Activated T-helper 2 cell treated with anti-CD3 and anti-CD28 coated beads, Interferon-gamma antibody, Interleukin-2, Interleukin-4, amounts not matched to agents 10 μg/mL and 5 μg/mL and 100 μg/mL, durations not matched to agents 14 hours and 24 hours and 36 hours (primary cell): ENCODE measurements at places on chromosomes 12 and 14.
A peak's percentile ranks its signal among the peaks of the same experiment; 100 is the strongest.

DNA sequence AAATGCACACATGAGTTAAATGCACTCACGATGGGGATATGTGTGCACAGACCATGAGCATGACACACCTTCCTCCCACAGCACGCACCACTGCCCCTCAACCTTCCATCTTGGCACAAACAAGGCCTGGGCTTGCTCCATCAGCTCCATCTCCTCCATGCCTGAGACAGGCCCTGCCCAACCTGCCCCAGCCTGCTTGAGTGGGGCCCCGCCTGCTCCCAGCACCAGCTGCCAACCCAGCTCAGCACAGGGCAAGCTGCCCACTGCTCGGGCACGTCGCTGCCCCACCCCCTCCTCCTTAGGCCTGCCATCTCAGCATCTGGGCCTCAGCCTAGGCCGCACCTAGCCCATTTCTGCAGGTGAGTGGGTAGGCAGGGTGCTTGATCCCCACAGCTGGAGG lies 27.6 kb upstream of the KRT78 start:
- peaks cover 18% of the 10 kb centered on the region for H3K4me1 ChIP-seq
- no peaks in the 10 kb centered on the region for H3K36me3 ChIP-seq
- no peak for DNase-seq
- H3K27ac ChIP-seq = no peak overlapping the region
- peaks cover 13% of the 10 kb centered on the region for H3K27me3 ChIP-seq
- H3K4me3 ChIP-seq = no peak overlapping the region

DNA sequence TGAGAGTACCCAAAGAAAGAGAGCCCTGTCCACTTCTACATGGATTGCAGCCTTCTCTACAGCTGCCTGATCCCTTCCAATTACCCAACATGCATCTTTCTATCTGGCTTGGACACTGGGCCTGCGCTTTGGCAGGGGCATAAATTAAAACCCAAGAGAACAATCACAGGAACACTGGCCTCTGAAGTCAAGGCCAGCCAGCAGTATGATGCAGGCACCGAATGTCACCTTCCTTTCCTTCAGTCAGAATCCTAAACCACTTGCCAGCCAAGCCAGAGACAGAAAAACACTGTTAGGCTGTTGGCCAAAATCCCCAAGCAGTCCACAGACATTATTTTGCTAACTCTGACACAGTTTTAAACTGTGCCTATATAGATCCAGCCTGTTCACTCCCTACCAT lies 113.7 kb downstream of the DUSP6 start:
- DNase-seq = no peak
- no peaks in the 10 kb centered on the region for H3K27me3 ChIP-seq
- H3K27ac ChIP-seq = peak overlapping the region; percentile 47
- H3K4me3 ChIP-seq = no peak overlapping the region
- peaks cover 53% of the 10 kb centered on the region for H3K36me3 ChIP-seq
- peaks cover 80% of the 10 kb centered on the region for H3K4me1 ChIP-seq

- no peak overlapping the region for H3K27ac ChIP-seq
- no peaks in the 10 kb centered on the region for H3K4me1 ChIP-seq
- no peaks in the 10 kb centered on the region for H3K27me3 ChIP-seq
These were observed 78.1 kb upstream of the GALNT9 start for GRCh38 chr12:132407451-132407961.

GRCh38 chr14:65565948-65566347 lies 153.4 kb downstream of the FUT8 start:
- no peaks in the 10 kb centered on the region for H3K27me3 ChIP-seq
- H3K4me1 ChIP-seq = peaks cover 32% of the 10 kb centered on the region
- DNase-seq = no peak
- H3K4me3 ChIP-seq = no peak overlapping the region

DNA sequence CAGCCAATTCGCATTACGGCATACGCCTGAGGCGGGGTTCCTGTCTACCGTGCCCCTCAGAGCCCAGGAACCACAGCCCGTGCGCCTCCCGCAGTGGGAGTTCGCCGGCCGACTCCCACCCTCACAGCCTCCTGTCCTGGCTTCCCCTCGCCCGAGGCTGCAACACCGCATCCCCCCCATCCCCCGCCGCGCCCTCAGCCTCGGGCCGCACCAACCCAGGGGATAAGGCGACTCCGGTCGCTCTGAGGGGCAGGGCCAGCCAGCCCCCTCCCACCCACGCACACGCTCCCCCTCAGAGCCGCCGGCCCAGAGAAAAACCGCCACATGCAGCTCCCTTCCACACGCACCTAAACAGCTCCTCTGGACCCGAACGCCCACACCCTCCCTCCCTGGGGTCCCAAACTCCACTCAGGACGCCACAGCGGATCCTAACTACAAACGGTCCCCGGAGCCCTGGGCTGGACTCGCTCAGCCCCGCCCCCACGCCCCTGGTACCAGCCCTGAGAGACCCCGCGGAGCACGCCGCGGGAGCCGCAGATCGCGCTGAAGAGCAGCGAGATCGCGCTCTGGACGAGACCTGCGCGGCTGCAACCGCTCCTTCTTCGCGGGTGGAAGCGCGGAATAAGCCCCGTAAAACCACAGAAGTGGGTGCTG lies at the start of gene C14orf39:
Gene C14orf39, minus strand, starts transcription at position 466 of the 654 bp plus-strand sequence. CDS start 985 bp downstream, outside the sequence.
- no peak within 1 kb of the TSS for H3K27ac ChIP-seq
- no peak within 1 kb of the TSS for H3K4me3 ChIP-seq
- peaks cover 21% of the 10 kb centered on the region for H3K27me3 ChIP-seq
- peaks cover 2% of the 10 kb centered on the region for H3K4me1 ChIP-seq
- no peak for DNase-seq

DNA sequence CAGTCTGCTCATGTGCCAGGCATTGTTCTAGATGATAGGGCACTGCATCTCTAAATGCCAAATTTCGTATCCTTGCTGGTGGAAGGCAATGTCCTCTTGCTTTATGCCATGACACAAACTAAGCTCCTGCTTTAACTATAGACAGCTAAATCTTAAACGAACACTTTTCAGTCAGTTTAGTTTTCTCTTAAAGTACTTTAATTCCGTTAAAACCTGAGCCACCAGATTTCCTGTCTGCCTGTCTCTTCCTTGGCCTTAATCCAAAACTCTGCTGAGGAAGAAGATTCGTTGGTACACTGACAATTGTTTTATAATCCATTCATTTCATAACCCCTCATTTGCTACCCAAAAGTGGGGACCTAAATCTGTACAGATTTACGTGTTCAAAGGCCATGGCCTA lies 194.4 kb upstream of the BCL2L14 start:
- H3K4me3 ChIP-seq = no peak overlapping the region
- H3K27me3 ChIP-seq = no peaks in the 10 kb centered on the region
- peaks cover 36% of the 10 kb centered on the region for H3K4me1 ChIP-seq
- no peak overlapping the region for H3K27ac ChIP-seq
- no peak for DNase-seq
- H3K36me3 ChIP-seq = peaks cover 71% of the 10 kb centered on the region

DNA sequence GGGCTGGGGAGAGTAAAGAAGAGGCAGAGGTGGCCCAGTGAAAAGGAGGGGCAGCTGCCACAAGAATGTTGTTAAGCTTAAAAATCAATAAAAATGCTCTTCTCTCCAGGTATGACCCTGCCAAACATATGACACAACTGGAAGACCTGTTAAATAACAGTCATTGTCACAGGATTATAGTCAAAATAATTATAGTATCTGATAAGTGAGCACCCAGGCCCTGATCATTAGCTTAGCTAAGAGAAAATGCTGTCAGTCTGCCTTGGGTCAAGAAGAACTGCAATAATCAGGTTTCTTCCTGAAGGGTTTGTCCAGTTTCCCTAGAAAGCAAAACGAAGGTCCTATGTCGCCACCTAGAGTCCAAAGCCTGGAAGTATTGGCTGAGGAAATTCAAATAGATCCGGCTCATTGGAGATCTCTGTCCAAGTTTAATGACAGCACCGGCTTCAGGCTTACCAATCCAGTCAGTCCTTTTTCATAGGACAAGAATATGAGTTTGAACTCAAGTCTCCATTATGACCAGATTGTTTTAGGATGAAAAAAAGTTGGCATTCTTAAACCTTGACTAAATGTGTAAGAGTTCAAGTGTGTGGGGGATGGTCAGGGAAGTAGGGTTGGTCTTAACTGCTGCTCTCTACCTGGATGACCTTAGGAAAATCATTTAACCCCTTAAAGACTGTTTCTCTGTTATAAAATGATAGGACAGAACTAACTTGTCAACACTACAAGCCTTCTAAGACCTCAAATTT lies 22.5 kb upstream of the NKX2-8 start:
- no peak overlapping the region for H3K27ac ChIP-seq
- no peak overlapping the region for H3K4me3 ChIP-seq

DNA sequence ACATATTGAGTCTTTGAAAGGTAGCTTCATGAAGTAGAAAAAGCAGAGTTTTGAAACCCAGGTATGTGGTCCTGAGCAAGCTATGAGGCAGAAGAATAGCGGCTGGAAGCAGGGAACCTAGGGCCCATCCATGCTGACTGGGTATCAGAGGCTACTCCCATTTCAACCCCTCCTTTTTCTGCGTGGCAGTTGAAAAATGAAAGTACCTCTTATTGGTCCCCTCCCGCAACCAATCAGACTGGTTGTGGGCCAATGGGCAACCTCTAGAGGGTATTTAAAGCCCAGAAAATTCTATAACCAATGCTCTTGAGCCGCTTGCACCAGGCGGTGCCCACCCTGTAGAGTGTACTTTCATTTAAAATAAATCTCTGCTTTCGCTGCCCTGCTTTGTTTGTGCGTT lies 1.6 kb upstream of the SNRPF start:
- no peak overlapping the region for H3K27ac ChIP-seq
- no peak overlapping the region for H3K4me3 ChIP-seq
- DNase-seq = no peak
- peaks cover 22% of the 10 kb centered on the region for H3K4me1 ChIP-seq

DNA sequence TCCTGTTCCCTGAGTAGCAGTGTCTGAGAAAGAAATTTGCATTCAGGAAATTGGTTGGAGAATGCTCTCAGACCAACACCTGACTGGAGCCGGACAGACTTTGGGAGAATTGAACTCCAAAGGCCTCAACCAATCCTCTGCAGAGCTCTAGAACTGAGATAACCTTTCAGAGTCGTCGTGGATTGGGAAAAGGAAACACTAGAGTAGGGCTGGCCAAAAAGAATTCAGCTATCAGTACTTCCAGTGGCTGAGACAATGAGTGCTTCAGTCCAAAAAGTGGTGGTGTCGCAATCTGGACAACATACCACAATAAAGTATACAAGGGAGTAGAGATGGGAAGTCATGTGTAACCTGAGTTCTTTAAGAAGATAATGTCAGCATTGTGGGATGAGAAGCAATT lies 377.1 kb downstream of the SLC16A7 start:
- no peak overlapping the region for H3K4me3 ChIP-seq
- no peaks in the 10 kb centered on the region for H3K36me3 ChIP-seq

DNA sequence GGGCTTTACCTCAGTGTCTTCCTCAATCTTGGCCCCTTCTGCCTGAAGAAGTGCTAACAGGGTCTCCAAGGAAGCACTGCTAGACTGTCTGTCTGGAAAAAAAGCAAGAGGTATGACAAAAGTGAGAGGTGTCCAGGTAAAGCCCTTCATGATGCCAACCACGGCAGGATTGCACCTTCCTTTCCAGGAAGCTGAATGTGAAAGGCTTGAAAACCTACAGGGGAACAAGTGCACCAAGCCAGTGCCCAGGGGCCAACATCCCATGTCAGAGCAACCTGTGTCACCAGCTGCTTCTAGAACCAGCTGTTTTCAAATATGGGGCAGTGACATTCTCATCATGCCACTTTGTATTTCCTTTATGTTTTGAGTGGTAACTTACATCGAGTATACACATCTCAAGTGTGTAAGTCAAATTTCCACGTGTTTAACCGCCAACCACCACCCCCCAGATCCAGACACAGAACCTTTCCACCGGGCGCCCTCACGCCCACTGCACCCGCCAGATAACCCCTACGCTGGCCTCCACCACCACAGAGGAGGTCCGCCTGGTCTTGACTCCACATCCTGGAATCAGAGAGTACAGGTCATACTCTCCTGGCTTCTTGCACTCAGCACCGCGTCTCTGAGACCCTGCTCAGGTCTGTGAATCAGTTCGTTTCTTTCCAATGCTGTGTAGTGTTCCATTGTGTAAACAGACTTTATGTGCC lies 27.3 kb downstream of the VPS37B start:
- peaks cover 52% of the 10 kb centered on the region for H3K36me3 ChIP-seq
- no peak for DNase-seq
- H3K4me1 ChIP-seq = peaks cover 26% of the 10 kb centered on the region
- no peak overlapping the region for H3K4me3 ChIP-seq
- H3K27ac ChIP-seq = no peak overlapping the region
- H3K27me3 ChIP-seq = peaks cover 7% of the 10 kb centered on the region

GRCh38 chr12:67677166-67677565 lies 28.6 kb downstream of the DYRK2 start:
- no peak for DNase-seq
- H3K27me3 ChIP-seq = peaks cover 6% of the 10 kb centered on the region
- H3K27ac ChIP-seq = no peak overlapping the region
- peaks cover 17% of the 10 kb centered on the region for H3K36me3 ChIP-seq
